Stimulated activated CD4-positive, alpha-beta T cell treated with anti-CD3 and anti-CD28 coated beads, Interleukin-4, amount 100 ng/mL, for 4 hours (primary cell): ENCODE measurements at places on chromosomes 3 and 15.
A peak's percentile ranks its signal among the peaks of the same experiment; 100 is the strongest.

DNA sequence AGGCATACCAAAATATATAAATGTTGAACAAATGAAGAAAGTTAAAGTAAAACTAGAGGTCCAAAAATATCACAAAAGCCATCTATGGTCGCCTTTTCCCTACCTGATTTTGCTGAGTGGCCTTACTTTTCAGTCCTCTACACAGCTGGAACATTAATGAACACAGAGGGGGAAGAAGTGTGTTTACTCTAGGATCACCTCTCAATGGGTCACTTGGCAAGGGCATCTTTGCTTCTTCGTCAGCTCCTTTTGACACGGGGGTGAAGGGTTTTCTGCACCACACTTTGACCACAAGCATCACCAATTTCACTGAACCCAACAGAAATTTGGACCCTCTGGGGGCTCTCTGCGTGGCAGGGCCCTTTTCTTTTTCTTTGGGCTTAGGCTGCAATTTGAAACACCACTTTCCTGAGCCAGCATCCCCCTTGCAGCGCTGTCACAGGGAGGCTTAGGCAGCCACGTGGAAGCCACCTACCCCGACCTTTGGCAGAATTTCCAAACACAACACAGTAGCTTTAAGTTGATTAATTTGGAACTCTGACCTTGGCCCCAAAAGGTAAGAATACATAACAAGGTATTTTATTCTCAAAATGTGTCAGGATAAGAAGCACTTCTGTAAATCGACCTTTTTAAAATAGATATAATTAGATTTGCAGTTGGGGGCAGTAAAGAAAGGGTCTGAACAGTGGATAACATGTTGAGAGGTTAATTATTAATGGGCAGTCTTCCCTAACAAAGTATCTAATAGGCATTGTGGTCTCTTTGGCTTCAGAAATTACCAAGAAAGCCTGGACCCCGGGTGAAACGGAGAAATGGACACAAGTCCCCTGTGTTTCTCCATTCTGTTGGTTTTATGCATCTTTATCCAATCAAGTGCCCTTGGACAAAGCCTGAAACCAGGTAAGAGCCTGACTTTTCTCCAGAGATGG is at the start of gene LIPC:
Gene LIPC, plus strand, starts transcription at position 771 of the 929 bp plus-strand sequence. Its CDS starts 42 bp downstream, at position 813.
- no peak for DNase-seq

DNA sequence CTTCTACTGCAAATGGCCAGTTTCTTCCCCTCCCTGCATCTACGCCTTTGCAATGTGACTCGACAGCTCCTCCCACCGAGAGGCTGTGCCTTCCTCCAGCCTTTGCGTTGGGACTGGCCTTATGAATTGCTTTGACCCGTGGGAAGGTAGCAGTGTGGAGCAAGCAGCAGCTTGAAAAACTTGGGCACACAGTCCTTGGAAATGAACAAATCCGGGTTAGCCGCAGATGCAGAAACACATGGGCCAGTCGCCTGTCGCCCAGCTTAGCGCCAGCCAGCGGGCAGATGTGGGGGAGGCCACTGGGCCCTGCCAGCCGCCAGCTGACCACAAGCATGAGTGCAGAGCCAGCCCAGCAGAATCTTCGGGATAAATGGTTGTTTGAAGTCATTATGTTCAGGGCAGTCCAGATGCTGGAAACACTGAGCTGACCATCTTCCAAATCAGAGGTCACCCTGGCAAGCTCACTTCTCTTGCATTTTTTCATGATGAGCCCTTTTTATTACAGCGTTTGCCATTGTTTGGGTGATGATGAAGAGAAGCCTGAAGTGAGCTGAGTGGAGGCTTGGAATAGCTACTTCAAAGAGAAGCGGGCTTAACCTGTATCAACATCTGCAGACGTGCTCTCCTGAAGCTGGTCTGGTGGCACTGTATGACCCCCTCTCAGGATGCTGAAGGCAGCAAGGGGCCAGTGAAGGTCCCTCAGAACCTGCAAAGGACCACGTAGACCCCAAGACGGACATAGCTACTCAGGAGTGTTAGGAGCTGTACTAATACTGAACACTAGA is 9.8 kb downstream of the SELENOS start:
- DNase-seq, result no peak

GRCh38 chr3:2944628-2945027 is 165.5 kb downstream of the IL5RA start:
- DNase-seq, result no peak

DNA sequence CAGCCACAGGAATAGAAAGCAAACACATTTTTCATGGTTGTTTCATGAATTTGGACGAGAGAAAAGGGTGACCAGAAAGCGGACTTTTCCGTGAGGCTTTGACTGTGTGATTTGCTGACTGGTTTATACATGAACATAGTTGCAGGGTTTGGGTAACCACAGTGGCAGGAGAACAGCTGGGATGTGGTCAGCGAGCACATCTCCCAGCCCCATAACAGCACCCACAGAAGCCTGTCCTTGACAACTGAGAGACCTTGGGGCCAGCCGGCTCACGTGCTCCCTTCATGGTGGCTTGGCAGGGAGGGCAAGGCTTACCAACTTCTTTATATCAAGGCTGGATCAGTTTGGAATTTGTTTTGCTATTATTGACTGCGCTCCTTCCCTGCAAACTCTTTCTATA is 13.2 kb upstream of the RGMA start:
- no peak for DNase-seq

DNA sequence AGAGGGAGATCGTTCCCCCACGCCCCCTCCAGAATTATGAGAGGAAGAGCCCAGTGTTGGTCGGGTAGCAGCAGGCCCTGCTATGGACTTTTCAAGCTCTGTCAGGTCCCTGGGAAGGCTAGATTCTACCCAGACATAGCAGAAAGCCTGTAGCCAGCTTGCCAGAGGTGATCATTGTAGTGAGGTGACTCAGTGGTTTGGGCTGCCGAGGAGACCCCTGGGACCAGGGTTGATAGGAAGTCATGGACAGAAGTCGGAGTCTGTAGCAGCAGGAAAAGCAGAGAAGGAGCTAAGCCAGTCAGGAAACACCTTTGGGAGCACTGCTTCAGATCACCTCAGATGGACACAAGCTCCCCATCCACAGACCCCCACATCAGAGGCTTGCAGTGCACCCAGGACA is 67.7 kb downstream of the CCNL1 start:
- DNase-seq, result no peak

DNA sequence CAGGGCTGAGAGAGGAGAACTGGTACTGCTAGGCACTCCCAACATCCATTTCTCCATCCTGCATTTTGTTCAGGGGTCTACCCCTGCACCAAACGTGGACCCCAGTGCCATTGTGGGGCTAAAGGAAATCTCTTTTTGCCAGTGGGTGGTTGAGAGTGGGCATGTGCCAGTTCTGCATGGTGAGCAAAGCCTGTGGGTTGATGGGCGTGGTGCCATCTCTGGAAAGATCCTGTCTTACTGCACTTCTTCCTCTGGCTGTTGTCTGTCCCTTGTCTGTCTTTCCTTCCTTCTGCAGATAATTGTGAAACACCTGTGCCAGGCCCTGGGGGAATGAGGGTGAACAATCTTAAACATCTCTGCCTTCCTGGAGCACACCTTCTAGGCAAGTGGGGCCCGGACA is 1.4 kb upstream of the RARRES1 start:
- DNase-seq, result no peak

DNA sequence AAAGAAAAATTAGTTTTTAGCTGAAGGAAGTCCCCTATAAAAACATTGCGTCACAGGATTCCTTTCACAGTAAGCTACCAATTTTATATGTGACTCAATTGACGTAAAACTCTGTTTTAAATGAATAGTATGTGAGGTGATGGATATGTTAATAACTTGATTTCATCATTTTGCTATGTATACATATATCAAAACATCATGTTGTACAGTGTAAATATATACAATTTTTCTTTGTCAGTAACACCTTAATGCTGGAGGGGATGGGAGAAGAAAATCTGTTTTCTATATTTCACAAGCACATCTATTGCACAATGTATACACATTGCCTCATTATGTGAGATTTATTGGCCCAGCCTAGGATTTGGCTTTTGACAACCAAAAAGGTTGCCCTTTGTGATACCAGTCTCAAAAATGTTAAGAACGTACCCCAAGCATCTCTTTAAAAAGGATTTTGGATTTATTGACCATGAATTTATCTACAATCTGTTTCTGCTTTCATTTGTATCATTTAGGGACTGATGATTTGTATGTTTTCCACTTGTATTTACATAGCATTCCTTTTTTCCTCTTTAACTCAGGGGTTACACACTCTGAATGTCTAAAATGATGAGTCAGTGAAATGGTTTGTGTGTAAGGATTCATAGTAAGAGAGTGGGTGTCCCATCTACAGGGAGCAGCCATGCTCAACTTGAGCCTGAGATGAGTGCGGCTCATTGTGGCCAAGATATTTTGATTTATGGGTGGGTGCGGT is 62.6 kb downstream of the CRTC3 start:
- no peak for DNase-seq

DNA sequence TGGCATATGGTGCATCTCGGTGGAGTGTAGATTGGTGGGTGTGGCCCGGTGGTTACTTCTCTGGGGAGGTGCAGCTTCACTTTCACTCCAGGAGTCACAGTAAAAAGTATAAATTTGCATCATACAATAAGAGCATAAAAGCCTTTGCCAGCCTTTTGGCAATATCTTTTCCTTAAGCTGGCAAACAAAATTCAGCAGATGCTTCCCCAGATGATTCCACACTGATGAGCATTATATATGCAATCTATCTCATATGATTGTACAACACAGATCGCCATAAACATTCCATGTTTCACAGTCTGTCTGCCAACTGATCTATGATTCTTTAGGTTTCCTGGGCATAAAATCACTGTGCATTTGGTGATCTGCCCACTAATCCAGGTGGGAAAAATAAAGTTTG is 120.2 kb upstream of the ALCAM start:
- DNase-seq, result no peak

- DNase-seq, result no peak
These were observed 6.9 kb downstream of the PLXND1 start for GRCh38 chr3:129599607-129600006.

DNA sequence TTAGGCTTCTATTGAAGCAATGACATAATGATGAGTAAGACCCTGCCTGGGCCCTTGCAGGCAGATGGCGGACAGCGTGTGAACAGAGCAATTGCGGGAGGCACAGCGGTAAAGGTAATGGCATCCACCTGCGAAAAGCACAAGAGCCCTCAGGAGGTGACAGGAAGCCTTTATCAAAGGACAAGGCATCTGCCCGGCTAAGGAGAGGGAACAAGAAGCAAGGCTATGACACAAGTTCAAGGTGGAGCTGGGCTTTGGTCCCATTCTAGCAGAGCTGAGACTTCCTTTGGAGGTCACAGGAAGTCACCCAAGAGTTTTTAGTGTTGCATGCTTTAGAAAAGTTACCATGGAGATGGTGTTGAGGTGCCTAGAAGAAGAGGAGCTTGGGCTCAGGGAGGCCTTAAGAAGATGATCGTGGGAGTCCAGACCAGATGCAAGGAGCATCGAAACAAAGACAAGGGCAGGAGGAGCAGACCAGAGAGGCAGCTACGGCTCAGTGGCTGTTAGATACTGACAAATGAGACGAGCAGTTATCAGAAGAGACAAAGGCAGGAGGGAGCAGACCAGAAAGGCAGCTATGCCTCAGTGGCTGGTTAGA is 34.5 kb downstream of the OSBPL10 start:
- DNase-seq, result no peak

- peak; percentile 7 for DNase-seq
These were observed 29.6 kb upstream of the RPL32 start for GRCh38 chr3:12870942-12871341.

DNA sequence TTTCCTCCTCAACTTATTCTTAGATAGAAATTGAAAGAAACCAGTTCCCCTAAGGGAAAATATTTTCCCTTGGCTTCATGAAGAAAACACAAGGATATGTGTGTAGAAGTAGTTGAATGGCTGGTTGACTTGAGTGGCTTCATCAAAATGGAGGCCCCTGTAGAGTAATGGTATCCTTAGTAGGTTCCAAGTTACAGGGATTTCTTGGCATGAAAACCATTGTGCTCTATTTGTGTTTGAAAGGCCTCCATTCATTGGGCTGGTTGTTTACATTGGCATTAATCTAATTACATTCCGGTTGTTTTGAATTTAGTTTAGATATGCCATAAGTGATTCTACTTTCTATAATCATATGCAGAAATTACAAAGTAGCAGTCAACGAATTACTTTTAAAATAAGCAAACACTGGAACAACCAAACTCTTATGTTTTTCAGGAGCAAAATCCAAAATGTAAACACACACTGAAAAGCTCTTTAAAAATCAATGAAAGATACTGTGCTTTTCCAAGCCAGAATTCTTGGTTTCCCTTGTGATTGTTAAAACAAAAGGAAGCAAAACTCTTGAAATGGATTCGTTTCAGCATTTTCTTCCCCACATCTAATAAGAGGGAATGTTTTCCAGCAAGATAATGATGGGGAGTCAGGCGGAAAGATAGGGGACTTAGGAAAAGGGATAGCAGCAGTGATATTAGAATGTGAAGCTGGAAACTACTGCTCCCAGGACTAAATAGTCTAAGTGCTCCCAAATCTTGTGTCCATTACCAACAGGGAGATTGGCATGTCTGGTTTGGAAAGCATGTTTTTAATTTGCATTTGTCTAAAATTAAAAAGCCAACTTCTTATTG is 77.0 kb downstream of the EPHA3 start:
- DNase-seq, result no peak

GRCh38 chr3:143594206-143594605 is 254.1 kb downstream of the SLC9A9 start:
- DNase-seq, result no peak

DNA sequence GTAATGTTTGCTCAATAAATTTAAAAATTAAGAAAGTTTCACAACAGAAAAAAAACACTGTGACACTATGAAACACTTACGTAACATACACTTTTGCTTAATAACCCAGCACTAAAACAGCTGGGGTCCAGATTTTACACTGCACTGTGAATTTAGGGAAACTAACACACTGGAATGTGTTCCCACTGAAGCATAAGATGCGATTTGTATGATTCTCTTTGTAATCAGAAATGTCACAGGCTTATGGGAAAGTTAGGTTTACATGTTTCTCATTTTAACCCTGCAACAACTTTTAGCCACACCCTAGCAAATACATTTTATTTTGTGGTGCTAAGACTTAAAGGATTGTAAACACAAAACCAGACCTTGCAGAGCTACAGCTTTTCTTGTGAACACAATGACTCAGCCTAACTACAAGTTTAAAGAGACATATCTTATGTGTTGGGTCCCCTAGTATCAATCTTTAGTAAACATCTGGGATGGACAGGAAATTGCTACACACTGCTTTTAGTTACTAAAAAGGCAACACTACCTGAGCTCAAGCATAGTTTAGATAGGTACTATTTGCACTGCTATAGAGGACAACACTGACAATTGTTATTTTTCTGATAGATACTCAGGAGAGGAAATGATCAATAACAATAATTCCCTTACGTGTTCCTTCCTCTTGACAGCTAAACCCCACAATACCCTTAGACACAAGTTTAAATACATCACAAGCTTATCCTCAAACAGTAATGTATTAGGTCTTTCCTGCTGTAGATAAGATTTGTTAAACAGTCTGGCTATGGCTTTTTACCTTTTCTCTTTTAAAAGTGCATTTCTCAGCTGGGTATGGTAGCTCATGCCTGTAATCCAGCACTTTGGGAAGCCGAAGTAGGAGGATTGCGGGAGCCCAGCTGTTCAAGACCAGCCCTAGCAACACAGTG is 3.8 kb downstream of the PLD1 start:
- DNase-seq, result no peak

- DNase-seq, result no peak
These were observed 1588.2 kb downstream of the SI start for GRCh38 chr3:163490119-163490518.

- DNase-seq, result no peak
These were observed 25.2 kb downstream of the CGNL1 start for GRCh38 chr15:57401546-57401945.

GRCh38 chr15:97680606-97681220 is 279.8 kb upstream of the ARRDC4 start:
- no peak for DNase-seq

- no peak for DNase-seq
These were observed 158.7 kb downstream of the USP13 start for GRCh38 chr3:179811321-179812095.

GRCh38 chr15:92101708-92102394 is 248.3 kb downstream of the SLCO3A1 start:
- no peak for DNase-seq
